ENCODE measurements at places on chromosomes 4 and X.

- no peak for DNase-seq
Measured at GRCh38 chr4:71334465-71334882, 4.3 kb upstream of the SLC4A4 start.

DNA sequence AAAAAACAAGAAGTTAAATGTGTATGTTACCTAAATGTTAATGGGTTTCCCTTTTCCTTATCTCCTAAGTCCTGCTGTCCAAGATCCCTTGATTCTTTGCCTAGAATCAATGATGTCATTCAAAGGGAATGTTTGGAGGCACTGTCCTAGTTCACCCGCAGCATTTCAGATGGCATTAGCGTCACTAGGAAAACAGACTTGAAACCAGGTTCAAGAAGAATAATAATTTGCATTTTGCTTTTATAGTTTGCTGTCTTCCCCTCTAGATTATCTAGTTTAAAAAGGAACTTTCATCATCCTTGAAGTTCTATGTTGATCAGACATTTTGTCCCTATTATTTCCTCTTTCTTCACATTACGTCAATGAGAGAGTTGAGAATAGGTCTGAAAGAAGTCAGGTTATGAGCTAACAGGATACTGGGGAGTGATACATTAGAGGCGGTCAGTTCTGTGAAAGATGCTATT, 234.1 kb upstream of the PGRMC2 start:
- peak; percentile 18 for DNase-seq

GRCh38 chr4:171340258-171340657, 472.9 kb upstream of the GALNTL6 start:
- no peak for DNase-seq

- peak; percentile 25 for DNase-seq
Measured at GRCh38 chrX:46864606-46865005, 27.8 kb downstream of the RP2 start.

GRCh38 chrX:19705196-19705769, 182.1 kb downstream of the SH3KBP1 start:
- no peak for DNase-seq

DNA sequence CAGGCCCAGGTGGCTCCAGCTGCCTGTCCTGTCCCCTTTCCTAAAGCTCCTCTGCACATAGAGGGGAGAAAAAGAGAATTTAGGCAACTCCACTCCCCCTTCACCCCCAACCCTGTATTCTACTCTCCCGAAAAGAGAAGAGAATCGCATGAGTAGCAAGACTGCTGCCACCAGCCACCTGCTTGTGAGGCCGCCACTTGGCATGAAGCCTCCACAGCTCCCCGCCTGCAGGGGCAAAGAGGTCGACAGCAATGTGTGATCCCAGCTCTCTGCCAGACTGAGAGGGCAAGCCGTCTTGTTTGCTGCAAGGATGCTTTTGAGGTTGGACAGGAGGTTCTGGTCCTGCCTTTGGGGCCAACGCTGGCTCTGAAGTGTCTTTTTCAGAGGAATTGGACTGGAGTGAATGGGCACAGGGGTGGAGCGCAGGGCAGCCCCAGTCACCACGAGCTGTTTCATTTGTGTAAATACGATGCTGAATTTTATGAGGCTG, 77.1 kb downstream of the STARD8 start:
- no peak for DNase-seq

DNA sequence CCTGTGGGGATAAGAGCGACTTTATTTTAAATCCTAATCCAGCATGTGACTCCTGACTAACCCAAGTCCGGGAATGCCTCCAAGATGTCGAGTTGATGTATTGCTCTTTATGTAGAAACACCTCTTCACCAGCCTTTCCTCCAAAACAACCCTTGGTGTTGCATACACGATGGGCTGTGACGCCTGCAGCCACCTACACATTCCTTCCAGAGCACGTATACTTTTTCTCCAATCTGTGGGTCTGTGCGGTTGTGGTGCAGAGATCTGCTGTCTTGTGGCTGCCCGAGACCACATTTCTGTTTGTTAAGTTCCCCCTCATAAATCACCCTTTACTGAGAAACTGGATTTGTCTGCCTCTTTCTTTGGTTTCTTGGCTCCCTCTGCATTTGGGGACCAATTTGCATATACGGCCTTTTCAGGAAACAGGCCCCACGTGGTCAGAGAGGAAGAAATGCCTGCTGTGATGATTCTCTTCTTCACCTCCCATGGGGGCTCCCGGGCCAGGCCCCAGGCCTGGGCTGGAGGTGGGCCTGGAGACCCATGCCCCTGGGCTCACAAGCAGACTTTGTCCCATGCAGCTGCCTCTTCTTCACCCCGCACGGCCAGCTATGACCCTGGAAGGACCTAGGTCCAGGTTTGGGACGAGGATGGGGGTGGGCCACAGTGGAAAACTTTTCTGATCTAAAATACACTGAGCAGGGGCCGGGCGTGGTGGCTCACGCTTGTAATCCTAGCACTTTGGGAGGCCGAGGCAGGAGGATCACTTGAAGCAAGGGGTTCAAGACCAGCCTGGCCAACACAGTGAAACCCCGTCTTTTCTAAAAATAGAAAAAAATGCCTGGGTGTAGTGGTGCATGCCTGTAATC, 21.4 kb upstream of the AFAP1 start:
- no peak for DNase-seq

- DNase-seq: no peak
Measured at GRCh38 chrX:132592880-132593279, 104.0 kb upstream of the MBNL3 start.

DNA sequence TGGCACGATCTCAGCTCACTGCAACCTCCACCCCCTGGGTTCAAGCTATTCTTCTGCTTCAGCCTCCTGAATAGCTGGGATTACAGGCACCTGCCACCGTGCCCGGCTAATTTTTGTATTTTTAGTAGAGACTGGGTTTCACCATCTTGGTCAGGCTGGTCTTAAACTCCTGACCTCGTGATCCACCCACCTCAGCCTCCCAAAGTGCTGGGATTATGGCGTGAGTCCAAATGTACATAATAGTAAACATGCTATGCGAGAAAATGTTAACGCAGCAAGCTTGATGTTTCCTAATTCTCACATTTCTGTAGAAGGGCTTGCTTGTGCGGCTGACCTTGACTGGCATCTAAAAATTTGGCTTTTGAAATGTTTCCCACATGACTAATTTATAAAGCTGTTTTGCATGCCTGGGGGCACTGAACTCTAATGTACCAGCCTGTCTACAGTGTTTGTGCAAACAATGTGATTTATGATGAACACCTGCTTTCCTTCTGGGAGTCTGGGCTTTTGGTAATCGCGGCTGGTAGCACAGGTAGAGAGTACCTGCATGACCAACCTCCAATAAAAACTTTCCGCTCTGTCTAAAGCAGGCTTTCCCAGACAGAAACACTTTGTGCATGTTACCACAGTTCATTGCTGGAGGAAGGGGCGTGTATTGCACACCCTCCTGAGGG, 216.8 kb downstream of the IL15 start:
- no peak for DNase-seq

- no peak for DNase-seq
Measured at GRCh38 chrX:74349387-74349786, 45.4 kb downstream of the ZCCHC13 start.

GRCh38 chr4:105305019-105305836, 158.6 kb downstream of the TET2 start:
- peak; percentile 89 for DNase-seq

- DNase-seq: no peak
Measured at GRCh38 chrX:118183606-118184005, 67.0 kb upstream of the KLHL13 start.

GRCh38 chr4:40363382-40363920, 28.3 kb downstream of the CHRNA9 start:
- no peak for DNase-seq

DNA sequence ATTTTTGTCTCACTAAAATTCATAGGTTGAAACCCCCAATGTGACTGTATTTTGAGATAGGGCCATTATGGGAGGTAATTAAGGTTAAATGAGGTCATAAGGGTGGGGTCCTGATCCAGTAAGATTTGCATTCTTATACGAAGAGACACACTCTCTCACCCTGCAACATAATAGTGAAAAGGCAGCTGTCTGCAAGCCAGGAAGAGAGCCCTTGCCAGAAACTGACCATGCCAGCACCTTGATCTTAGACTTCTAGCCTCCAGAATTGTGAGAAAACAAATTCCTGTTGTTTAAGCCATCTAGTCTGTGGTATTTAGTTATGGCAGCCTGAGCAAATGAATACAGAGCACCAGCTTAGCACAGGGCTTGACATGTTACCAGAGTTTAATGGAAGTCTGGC, 17.5 kb upstream of the IGSF1 start:
- no peak for DNase-seq

DNA sequence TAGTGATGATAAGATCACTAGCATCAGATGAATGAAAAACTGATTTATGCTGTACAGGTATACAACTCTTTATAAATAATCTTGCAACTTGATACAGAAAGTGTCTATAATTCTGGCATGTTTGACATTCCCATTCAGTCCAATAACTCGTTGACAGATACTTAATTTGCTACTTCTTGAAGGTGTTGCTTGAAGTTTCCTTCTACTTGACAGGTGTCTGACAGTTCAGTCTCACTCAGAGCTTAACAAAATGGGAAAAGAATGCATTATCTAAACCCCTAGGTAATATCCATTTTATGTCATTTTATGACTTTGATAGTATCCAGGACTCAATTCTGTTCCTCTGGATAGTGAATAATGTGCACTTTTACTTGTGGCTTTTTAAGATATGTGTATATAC, 508.9 kb downstream of the GRID2 start:
- DNase-seq: no peak

GRCh38 chr4:146949559-146949958, 3.9 kb upstream of the TTC29 start:
- DNase-seq: no peak

- no peak for DNase-seq
Measured at GRCh38 chrX:70168238-70169188, 8.8 kb upstream of the DGAT2L6 start.

GRCh38 chr4:6898763-6899162, 10.9 kb upstream of the TBC1D14 start:
- DNase-seq: no peak

DNA sequence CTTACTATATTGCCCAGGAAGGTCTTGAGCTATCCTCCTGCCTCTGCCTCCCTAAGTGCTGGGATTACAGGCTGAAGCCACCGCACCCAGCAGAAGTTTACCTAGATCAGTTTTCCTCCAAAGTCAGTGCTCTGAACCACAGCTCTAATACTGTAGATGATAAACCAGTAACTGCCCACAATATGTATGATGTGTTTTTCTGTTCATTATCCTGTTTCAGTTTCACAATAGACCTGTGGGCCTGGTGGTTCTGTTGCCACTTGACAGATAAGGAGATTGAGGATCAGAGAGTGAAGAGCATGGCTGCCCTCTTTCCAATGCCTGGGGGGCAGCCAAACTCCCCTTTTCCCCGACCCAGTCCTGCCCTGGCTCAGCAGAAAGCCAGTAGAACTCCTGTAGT, 87.0 kb downstream of the EFNB1 start:
- DNase-seq: no peak

GRCh38 chr4:6944301-6945051, 34.9 kb downstream of the TBC1D14 start:
- peak; percentile 80 for DNase-seq

Data from suppressor macrophage treated with lipopolysaccharide for 1 hour (primary cell).